Activated naive CD8-positive, alpha-beta T cell treated with anti-CD3 and anti-CD28 coated beads, Interleukin-2, amount 50 U/mL, for 16 hours (primary cell): ENCODE measurements at places on chromosomes 3 and 15.

DNA sequence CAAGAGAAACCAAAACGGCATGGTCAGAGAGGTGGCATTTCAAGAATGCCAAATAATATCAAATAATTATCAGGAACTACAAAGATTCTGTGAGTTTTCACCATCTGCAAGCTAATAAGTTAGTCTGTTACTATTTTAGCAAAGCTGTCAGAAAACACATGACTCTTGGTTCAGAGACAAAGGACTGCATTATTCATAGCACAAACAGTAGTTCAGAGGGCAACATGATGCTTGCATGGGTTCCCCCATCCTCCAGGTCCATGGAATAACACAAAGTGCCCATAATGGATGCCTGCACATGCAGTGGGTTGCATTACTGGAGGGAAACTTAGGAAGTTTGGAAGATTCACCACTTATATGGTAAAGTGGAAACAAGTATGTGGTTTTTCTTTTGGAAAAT, 228.8 kb upstream of the ALCAM start:
- DNase-seq, result no peak

DNA sequence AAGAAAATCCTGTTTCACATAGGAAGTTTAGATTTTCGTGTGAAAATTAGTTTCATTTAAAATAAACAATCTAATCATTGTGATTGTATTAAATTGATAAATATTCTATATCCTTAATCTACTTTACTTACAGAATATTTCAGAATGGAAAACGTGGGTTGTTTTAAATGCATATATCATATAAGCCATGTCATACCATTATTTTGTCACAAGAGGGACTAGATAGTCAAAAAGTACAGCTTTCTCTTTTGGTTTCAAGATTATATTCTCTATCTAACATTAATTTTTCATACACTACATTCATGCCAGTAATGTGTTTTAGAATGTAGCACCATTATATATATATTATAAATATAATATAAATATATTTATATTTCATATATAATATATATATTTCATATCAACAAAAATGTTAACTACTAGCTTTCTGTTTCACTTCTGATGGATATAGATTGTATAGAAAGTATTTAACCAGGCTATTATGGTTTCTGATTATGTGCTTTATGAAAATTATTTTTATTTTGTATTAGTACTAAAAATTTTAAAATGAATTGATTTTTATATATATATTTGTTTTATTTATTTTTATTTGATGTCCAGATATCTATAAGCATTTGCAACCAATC, 45.3 kb downstream of the OSTN start:
- no peak for DNase-seq

- DNase-seq, result no peak
These were observed 22.7 kb downstream of the ZIC4 start for GRCh38 chr3:147383617-147384016.

DNA sequence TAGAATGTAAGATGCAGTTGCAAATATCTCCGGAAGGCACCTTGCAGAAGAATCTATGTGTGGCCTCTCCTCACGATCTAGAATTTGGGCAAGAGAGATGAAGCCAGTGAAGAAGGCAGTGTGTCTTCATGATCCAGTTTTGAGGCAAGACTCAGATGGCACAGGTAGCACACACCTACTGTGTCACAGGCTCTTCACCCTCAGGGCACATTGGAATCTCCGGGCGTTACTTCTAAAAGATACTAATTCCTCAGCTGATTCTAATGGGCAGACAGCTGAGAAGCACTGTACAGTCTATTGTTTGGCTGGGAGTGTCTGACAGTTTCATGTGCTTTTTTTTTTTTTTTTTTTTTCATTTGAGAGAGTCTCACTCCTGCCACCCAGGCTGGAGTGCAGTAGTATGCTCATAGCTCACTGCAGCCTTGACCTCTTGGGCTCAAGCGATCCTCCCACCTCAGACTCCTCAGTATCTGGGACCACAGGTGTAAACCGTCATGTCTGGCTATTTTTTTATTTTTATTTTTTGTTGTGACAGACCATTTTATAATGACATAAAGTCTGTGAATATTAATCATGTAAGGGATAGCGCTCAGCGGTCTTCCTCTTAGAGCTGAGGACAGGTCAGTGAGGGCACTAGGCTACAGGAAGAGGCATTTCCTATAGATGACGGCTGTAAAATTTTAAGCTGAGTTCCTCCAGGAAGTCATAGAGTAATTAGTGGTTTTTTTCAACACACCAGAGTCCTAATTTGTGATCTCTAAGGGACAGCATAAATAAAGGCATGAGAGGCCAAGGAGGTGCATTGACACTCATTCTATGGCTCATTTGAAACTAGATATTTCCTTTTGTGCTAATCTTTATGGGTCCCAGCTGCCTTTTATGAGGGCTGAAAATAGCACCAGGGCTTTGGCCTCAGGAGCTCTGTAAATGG, 4.0 kb downstream of the C3orf52 start:
- DNase-seq, result no peak

DNA sequence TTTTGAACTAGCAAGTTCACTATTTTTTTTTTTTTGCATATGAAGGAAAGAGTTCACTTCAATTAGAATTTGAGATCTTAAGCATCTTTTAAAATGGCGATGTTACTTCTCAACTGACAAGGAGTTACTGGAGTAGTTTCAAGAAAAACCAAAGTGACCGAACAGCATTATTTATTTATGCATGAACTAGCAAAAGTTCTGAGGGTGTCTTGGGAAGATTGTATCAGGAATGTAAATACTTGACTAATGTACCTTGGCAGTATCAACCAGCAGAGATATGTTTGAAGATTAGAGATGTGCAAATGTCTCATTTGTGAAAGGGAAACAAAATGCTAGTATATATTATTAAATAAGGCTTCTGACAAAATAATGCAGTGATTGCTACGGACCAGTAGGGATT, 203.9 kb downstream of the KBTBD8 start:
- DNase-seq, result no peak

DNA sequence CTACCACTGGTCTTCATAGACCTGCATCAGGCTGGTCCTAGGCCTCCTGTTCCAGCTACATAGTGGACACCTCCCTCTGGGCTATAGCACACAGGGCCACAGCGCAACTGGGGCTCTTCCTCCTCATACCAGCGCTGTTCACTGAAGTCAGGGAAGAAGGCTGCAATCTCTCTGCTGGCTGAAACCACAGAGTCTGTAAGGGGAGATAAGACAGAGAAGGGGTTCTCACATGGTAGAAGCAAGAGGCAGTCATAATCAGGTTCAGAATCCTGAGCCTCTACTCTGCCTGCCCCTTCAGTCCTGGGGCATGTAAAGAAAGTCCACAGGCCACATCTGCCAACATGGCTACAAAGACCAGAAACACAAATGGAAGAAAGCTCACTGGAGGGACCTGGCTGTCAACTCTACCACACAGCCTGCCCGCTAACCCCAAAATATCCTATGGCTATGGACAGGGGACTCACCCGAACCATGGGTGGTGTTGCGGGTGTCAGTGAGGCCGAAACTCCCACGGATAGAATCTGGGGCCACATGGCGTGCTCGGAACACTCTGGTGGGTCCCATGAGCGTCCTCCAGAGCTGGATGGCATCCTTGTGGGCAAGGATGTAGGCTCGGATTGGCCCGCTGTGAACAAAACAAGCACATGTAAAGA, 38.7 kb downstream of the SPINK8 start:
- DNase-seq, result no peak
